Jurkat, Clone E6-1 (cell line): ENCODE measurements at places on chromosomes 2 and 18.

DNA sequence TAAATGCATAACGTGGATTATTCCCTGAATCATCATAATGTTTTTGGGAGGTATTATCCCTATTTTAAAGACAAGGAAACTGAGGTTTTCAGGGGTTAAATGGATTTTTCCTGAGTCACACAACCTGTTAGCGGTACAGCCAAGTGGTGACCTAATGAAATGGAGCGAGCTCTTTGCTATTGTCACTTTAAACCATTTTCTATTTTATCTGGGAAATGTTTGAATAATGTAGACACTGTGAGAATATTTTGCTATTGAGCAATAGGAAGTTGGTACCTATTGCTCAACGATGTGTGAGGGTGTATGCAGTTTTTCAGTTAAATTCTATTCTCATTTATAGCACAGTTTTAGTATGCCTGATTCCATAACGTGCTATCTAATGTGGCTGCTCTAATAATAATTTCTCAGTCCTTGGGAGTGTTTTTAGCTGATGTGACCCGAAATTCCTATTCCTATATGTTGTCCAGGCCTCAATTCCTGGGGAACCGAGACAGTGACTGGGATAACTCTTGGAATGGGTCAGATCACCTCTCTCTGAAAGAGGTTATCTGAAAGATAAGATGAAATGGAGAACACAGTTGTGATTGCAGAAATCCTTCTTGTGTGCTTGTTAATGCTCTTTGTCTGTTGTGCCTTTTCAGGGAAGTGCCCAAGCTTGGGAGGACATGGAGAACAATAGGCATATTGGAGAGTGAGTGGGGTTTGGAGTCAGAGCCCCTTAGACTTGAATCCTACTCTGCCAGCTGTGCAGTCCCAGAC lies 38.4 kb downstream of the ABCB11 start:
- DNase-seq: no peak

DNA sequence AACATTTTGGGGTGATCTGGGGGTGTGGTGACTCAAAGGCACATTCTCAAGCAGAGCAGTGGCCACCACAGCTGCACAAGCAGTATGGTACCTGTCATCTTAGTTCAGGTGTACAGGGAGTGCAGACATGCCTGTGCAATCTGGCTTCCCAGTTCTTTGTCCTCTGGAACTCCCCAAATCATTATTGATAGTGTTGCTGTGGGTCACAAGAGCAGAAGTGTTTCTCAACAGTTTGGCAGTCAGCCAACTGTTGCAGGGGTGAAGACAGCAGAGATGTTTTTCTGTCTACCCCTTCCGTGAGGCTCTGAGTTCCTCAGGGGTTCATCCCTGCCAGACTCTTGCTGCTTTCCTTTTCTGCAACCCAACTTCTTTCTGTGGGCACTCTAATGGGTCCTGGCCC lies 206.5 kb upstream of the ZSWIM2 start:
- DNase-seq: no peak

DNA sequence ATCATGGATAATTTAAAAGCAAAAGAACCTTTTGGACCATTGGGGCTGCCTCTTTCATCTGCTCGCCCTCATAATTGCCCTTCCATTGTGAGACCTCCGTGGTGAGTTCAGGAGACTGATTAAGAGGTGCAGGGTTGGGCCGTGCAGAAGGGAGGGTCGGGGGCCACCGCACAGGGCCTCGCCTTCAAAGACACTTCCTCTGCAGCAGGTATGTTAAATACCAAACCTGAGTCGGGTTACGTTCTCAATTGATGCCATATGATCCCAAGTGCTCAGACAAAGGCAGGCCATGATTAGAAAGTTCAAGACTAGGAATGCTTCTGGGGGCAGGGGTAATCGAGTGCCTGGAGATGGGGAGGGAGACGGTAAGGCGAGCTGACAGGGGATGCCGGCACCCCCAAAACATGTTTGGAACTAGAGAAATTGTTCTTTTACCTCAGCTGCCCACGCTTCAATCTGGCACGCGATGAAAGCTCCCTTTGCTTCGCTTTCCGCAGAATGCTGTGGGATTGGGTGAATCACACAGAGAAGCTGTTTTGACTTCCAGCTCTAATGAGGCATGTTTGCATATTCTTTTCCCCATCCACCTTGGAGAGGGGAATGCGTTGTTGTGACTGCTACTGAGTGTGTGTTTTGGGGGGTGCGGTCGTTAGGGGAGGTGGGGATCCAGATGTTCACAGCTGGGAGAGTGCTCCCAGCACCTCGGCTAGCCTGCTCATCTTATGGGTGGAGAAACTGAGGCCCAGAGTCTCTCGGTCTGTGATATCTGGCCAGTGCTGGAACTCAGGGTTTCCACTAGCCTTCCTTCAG lies 309.1 kb downstream of the MYCN start:
- no peak for DNase-seq

- no peak for DNase-seq
Observed at GRCh38 chr2:180322781-180323180, 315.7 kb upstream of the CWC22 start.

- DNase-seq: no peak
Observed at GRCh38 chr2:120262761-120263428, 10.2 kb downstream of the RALB start.

DNA sequence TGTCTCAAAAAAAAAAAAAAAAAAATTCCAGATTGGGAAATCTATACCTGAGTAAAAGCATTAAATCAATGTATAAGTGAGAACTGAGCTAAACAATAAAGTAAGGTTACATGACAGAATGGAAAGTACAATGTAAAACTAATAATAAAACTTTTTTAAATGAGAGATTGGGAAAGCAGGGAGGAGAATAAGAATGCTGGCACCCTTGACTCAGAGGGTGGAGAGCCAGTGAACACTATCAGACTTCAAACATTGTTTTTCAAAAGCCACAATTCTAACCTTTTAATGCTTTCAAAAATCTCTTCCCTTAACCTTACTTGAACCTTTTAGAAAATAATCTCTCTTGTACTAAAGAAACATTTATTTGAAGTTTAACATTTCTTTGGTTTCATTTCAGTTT lies 63.5 kb downstream of the TBC1D8 start:
- no peak for DNase-seq

DNA sequence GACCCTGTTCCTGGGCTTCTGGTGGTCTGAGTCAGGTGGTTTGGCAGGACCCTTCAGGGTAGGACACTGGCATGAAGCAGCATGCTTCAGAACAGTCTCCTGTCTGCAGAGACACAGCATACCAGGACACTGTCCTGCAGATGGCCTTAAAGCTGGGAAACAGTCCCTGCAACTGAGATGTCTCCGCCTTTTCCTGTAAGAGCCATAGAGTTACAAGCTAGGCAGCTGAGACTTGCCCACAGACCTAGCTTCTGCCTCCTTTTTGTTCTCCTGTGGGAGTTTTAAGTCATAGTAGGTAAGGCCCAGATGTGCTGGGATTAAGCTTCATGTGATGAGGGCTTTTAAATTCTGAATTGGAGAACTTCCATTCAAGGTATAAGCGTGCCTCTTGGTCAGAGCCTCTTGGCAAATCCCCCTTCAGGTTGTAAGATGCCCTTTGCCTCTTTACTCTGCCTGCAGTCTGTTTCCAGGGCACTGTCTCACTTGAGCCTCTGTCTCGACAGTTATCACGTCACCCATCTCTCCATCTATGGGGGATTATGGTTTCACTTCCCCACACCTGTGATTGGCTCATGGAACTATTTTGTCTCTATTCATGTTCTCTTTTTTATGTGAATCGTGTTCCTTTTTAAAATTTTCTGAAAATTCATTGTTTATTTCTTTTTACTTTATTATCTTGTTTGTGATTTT lies 51.8 kb downstream of the COA5 start:
- peak; percentile 73 for DNase-seq

DNA sequence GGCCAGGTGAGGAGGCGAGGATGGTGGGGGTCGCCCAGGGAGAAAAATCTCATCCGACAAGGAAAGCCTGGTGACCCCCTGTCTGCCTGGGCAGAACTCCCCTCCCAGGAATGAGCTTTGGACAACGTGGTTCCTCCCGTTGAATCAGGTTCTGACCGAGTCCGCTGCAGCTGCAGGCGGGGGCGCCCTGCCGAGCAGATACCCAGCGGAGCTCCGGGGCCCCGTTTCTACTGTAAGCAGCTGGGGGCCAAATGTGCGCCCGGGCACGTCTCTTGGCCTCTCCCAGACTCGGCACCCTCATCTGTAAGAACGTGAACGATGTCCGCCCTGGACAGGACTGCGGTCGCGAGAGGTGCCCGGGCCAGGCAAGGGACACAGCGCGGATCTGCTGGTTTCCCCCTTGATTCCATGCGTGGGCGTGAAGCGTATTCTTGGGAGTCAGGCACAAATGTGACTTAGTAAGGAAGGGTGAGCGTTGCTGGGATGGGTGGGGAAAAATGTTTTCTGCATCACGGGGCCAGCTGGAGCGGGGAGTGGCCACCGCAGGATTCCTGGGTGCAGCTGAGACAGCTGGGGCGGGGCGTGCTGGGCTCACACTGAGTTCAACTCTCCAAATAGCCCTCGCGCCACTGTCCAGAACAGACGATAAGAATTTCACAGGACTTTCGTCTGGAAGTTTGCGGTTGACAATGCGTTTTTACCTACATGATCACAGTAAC lies 20.2 kb upstream of the TUBB6 start:
- DNase-seq: no peak

GRCh38 chr2:204321027-204321800 lies 224.1 kb upstream of the PARD3B start:
- DNase-seq: no peak

- no peak for DNase-seq
Observed at GRCh38 chr2:188176620-188177019, 115.1 kb upstream of the GULP1 start.

- DNase-seq: no peak
Observed at GRCh38 chr18:70420146-70420898, 131.5 kb downstream of the SOCS6 start.
